ENCODE measurements at places on chromosomes 1 and 21. TPM values are rescaled to one million over a fixed set of nuclear protein-coding genes. Genes with fewer than 3 reads are reported as not detected.

The ERVH48-1 gene
- 0.52 TPM for total RNA-seq

DNA sequence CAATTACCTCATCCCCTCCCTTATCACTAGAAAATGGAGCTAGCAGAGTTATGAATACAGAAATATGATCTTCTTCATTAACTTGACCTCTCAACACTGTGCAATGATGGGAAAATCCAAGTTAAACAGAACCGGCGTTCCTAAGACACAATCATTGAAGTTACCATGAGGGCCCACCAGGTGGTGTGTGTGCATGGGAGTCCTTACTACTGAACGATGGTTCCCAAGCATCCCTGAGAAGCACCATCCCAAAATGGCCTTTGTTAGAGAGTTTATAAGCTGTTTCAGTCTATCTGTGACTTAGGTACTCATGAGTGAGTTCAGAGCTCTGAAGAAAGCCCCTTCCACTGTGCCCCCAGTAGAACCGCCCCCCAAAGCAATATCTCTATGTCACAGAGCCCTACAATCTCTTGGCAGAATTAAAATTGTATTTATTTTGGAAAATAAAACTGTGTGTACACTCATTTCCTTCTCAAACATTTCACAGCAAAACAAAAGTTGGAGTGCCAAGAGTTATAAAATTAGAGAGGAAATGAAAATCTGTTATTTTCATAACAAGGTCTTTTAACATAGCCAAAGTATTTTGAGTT, 56.8 kb downstream of the PLD5 start:
- no peaks in the 10 kb centered on the region for H3K36me3 ChIP-seq
- H3K27me3 ChIP-seq, result no peaks in the 10 kb centered on the region
- no peak overlapping the region for H3K27ac ChIP-seq
- DNase-seq, result peak; percentile 36

The AMY2A gene
- total RNA-seq, result 4,537 TPM

The FH gene
- total RNA-seq, result 12.5 TPM

- DNase-seq, result no peak
- H3K4me3 ChIP-seq, result no peak overlapping the region
- no peak overlapping the region for H3K27ac ChIP-seq
- H3K36me3 ChIP-seq, result no peaks in the 10 kb centered on the region
Measured at GRCh38 chr21:35658242-35658641, 402.1 kb downstream of the SETD4 start.

- H3K27me3 ChIP-seq, result no peaks in the 10 kb centered on the region
- H3K27ac ChIP-seq, result no peak overlapping the region
- H3K4me1 ChIP-seq, result no peaks in the 10 kb centered on the region
- H3K36me3 ChIP-seq, result no peaks in the 10 kb centered on the region
- no peak overlapping the region for H3K4me3 ChIP-seq
- DNase-seq, result no peak
Measured at GRCh38 chr1:5389101-5389885, 602.9 kb downstream of the NPHP4 start.

DNA sequence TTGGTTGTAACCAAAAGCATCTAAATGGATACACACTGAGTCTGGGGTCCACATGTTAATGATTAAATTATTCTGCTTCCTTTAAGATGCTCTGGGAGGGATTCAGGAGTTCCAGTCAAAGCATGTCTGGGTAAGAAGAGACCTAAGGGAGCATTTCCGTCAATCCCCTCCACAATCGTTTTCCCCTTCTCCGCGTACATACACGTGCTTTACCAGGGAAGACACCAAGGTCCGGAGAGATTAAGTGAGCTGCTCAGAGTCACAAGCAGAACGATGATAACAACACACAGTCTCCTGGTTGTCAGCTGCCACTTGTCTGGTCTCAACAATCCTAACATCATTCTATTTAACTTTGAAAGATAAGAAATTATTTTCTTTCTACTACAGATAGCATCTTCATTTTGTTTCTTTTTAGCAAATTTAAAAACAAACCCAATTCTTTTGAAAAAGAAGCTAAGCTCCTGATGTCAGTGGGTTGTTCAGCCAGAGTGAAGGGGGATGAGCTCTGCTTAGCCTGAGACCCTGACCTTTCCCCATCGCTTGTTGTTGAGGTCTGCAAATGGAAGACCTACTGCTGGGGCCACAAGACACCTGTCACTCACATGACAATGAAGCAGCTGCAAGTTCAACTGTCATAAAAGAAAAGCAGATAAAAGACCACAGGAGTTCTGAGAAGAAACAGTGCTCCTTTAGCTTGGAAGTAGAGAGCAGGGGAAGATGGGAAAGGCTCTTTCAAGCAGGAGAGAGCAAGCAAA, 4.5 kb downstream of the PAFAH2 start:
- no peaks in the 10 kb centered on the region for H3K27me3 ChIP-seq
- H3K4me1 ChIP-seq, result peaks cover 9% of the 10 kb centered on the region
- no peak overlapping the region for H3K4me3 ChIP-seq
- no peak for DNase-seq

- no peak overlapping the region for H3K4me3 ChIP-seq
- H3K4me1 ChIP-seq, result no peaks in the 10 kb centered on the region
- DNase-seq, result no peak
- no peak overlapping the region for H3K27ac ChIP-seq
Measured at GRCh38 chr1:157711802-157712201, 11.2 kb upstream of the FCRL3 start.

GRCh38 chr1:239951511-239952140, 140.1 kb upstream of the FMN2 start:
- DNase-seq, result peak; percentile 83
- H3K27me3 ChIP-seq, result no peaks in the 10 kb centered on the region
- H3K4me1 ChIP-seq, result no peaks in the 10 kb centered on the region
- H3K27ac ChIP-seq, result no peak overlapping the region
- H3K36me3 ChIP-seq, result no peaks in the 10 kb centered on the region

The BRINP3 gene
- total RNA-seq, result not detected

The C1orf185 gene
- total RNA-seq, result not detected

DNA sequence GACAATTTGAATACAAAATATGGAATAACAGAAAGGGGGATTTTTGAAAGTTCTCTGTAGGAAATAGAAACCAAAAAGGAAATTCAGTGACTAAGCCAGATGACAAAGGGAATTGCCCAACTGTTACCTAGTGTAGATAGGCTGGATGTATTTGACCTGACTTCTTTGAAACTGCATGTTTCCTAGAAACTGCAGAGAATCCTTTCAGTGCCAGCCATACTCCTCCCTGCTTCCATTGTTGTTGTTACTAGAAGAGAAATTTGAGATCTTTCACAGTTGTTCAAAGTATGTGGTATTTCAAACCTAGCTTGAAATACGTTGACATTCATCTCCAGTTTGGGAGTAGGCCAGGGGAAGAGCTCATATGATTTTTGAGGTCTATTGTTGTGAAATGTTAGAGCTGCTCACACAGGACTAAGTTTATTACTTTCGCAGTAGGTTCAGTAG, 1.8 kb upstream of the GBP5 start:
- no peak overlapping the region for H3K4me3 ChIP-seq
- H3K27me3 ChIP-seq, result no peaks in the 10 kb centered on the region
- no peak overlapping the region for H3K27ac ChIP-seq
- no peak for DNase-seq
- no peaks in the 10 kb centered on the region for H3K36me3 ChIP-seq

- no peak overlapping the region for H3K4me3 ChIP-seq
- H3K27ac ChIP-seq, result no peak overlapping the region
- no peaks in the 10 kb centered on the region for H3K27me3 ChIP-seq
- H3K36me3 ChIP-seq, result no peaks in the 10 kb centered on the region
- H3K4me1 ChIP-seq, result no peaks in the 10 kb centered on the region
Measured at GRCh38 chr1:53643041-53643880, 95.7 kb downstream of the GLIS1 start.

The ZNF593 gene
- total RNA-seq, result 25.2 TPM

The GRHL3 gene
- not detected for total RNA-seq

Data from body of pancreas (tissue), 4 donors.